ENCODE measurements at places on chromosomes 6 and 20.
A peak's percentile ranks its signal among the peaks of the same experiment; 100 is the strongest.

DNA sequence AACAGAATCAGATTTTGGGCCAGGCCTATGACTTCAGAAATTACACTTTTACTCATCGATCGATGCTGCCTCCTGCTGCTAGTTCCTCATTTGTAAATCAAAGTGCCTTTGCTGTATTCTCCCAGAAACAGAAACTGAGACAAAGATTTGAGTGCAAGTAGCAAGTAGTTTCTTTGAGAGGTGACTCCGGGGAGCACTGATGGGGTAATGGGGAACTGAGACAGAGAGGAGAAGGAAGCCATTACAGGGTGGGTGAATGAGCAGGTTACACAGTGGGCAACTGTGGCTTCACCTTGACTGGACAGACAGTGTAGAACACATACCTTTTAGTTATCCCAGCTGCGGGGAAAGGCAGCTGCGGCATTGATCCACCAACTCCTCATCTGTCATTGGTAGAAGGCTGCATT lies 9.7 kb upstream of the CD40 start:
- no peak for DNase-seq

DNA sequence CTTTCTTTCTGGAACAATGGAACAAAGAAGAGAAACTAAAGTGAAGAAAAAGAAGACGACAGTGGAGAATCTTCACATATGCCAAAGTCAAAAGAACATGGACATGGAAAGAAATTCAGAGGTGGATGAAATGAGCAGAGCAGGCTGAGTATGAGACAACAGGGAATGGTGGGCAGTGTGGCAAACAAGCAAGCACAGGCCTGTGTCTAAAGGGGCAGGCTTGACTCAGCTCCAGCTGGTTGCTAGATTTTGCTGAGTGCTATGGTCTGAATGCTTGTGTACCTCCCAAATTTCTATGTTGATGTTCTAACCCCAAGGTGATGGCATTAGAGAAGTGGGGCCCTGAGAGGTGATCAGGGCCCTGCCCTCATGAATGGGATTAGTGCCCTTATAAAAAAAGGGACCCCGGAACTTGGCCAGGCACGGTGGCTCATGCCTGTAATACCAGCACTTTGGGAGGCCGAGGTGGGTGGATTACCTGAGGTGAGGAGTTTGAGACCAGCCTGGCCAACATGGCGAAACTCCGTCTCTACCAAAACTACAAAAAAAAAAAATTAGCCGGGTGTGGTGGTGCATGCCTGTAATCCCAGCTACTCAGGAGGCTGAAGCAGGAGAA lies 49.6 kb downstream of the ZMYND8 start:
- no peak for DNase-seq

GRCh38 chr6:167653561-167653960 lies 173.2 kb upstream of the AFDN start:
- no peak for DNase-seq

- DNase-seq, result no peak
Measured at GRCh38 chr6:18352001-18352400, 35.1 kb upstream of the RNF144B start.

GRCh38 chr6:44001318-44002066 lies 125.8 kb downstream of the MRPL14 start:
- DNase-seq, result no peak

GRCh38 chr6:16173167-16173940 lies 44.5 kb downstream of the MYLIP start:
- no peak for DNase-seq

DNA sequence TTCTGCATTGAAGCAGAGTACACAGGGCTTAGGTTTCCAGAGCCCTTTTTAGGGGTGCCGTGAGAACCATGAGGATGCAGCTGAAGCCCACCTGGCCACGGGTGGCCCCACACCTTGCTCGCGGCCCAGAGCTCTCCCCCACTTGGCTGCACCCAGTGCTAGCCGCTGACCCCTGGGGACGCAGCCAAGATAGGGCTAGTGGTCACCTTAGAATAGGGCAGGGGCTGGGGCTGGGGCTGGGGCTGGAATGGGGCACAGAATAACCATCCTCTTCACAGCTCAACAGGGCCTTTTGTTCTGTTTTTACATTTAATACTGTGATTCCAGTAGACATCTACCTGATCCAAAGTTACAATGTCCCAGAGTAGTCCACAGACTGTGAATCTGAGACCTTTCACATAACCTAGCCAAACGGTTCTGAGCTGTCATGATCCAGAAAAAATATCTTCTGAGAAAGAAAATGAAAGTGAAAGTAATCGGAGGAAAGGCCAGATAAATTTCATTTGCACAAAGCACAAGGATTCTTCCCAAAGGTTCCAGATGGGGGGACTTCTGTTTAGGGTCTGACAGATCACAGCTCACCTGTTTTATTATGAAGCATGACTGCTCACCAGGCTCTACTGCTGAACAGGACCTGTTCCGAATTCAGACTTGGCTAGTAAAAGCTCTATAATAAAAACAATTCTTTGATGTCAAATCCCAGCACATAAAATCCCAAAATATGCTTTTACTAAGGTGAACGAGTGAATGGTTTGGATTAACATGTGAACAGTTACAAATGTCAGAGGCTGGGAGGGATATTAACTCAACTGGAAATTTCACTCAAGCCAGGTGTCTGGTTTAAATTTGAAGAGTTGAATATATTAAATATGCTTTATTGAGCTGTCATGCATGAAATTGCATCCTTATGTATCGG lies 401.9 kb downstream of the THBS2 start:
- no peak for DNase-seq

- DNase-seq, result peak; percentile 81
Measured at GRCh38 chr20:47493175-47493962, 8.3 kb upstream of the NCOA3 start.

DNA sequence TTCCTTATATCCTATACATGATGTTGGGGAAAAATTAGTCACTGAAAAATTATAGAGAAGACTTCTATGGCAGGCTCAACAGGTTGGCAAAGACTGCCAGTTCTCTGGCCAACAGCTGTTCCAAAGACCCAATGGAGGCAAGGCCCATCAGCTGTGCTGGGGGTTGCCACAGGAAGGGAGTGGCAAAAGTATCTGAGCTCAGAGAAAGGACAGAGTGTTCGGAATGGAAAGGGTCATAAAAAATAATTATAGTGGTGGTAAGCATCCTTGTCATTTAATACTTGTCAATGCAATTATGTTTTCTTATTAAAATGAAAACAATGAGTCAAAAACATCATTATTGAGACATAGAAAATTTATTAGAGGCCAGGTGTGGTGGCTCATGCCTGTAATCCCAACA lies 36.1 kb downstream of the FASTKD5 start:
- DNase-seq, result peak; percentile 24

GRCh38 chr6:82958551-82958950 lies 107.1 kb downstream of the UBE3D start:
- no peak for DNase-seq

GRCh38 chr6:82419859-82420258 lies 56.2 kb downstream of the TPBG start:
- DNase-seq, result no peak

GRCh38 chr20:63734946-63735858 lies 1.3 kb upstream of the LIME1 start:
- no peak for DNase-seq

DNA sequence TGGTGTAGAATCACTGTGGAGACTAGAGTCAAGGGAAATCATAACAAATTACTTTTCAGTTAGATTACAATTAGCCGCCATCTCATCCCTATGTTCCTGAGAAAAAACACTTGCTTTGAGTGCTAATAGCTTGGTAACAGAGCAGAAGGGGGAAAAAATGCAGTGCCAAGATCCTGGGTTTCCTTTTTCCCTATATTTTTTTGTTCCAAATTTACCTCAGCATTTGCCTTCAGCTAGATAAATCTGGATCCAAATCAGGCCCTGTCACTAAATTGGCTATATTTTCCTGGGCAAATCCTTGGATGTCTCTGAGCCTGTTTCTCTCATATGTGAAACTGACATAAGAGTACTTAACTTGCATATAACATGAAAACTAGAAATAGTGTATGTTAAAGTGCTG lies 86.0 kb downstream of the TENT5A start:
- no peak for DNase-seq

DNA sequence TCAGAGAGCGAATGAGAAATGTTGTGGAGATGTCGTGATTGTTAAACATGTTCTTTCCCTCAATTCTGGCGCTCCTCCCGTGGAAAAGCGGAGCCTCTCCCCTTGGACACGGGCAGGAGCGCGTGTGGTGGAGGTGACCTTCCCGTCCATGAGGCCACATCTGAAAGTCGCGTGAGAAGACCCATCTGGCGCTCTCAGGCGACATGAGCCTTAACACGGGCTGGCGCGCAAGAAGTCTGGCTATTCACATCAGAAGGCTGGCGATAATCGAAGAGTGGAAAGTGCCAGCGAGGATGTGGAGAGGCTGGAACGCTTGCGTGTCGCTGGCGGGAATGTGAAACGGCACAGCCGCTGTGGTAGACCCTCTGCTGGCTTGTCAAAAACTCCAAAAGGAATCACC lies 341.3 kb downstream of the ZFAND3 start:
- DNase-seq, result no peak

- DNase-seq, result no peak
Measured at GRCh38 chr20:46586724-46587123, 36.3 kb upstream of the OCSTAMP start.

- DNase-seq, result no peak
Measured at GRCh38 chr6:133768656-133769295, 120.1 kb upstream of the TCF21 start.

DNA sequence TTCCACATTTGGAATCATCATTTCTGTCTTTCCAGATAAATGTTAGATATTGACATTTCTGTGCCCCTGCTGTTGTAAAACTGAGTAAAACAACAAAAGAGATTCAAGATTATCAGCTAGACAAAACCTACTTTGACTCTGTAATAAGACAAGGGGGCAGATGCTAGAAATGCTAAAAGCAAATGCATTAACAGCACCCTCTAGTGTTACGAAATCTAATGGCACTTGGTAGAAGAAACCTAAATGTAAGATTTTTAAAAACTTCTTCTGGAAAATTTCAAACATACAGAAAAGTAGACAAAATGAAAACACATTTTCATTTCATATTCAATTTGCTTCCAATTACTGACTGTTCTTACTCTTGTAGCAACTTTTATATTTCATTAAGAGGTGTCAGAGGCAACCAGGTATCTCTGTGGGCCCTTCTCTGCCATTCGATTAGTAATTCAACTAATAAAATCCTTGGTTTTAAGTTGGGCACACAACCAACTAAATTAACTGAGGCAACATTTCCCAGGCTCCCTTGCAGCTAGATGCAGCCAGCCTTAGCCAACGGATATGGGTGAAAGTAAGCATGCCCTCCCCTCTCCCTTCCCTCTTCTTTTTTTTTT lies 45.0 kb downstream of the SLC23A2 start:
- DNase-seq, result no peak

DNA sequence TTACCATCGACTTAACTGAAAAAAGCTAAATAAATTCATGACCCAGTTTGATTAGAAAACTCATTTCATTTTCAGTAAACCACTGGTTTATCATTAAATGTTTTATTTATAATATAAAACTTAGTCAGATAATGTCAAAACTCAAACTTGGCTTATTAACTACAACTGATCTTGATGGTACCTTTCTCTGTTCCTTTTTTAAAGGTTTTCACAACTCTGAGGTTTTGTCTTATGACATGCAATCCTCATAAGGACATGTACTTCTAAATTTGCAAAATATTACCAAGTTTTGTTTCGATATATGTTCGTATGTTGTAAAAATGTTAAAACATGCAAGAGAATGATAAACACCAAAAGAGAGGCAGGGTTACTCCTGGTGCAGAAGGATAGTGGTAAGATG lies 82.5 kb upstream of the PDE10A start:
- DNase-seq, result no peak

GRCh38 chr20:46894579-46894958 lies at the start of gene EYA2:
EYA2 (plus strand) TSS chr20:46894843; CDS start chr20:46990011, 95,168 bp downstream.
- peak; percentile 80 for DNase-seq

All from MG63 (cell line).